Psoas muscle (tissue), 8 donors: ENCODE measurements at places on chromosomes 5 and 9.

DNA sequence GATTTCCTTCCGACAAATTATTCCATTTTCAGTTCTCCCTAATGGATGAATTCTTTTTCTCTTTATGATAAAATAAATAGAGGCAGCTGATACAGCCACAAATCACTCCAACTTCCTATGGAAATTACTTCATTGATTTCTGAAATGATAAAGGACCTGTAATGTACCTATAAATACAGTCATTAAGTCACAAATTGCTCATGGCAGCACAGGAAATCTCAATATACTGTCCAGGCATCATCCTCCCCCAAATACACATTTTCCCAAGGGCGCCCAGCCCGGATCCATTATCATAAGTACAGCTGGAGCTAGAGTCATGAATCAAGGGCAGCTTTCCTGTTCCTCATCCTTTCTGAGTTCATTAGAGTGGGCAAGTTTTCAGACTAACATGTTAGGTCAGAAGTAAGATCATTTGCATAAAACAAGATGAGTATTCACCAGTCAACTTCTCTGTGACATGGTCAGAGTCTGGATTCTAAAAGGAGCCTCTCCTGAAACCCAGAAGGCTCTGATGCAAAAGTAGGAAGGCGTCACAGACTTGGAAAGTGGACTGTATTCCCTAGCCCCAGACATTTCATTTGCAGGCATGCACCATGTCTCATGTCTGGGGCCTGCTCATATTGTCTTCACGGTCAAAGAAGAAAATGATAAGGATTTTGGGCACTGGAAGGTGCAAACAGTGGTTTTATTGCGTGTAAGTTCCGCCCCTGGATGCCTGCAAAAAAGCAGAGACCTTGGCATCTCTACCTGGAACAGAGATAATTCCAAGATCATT lies 383.2 kb downstream of the PLK2 start:
- DNase-seq = no peak

DNA sequence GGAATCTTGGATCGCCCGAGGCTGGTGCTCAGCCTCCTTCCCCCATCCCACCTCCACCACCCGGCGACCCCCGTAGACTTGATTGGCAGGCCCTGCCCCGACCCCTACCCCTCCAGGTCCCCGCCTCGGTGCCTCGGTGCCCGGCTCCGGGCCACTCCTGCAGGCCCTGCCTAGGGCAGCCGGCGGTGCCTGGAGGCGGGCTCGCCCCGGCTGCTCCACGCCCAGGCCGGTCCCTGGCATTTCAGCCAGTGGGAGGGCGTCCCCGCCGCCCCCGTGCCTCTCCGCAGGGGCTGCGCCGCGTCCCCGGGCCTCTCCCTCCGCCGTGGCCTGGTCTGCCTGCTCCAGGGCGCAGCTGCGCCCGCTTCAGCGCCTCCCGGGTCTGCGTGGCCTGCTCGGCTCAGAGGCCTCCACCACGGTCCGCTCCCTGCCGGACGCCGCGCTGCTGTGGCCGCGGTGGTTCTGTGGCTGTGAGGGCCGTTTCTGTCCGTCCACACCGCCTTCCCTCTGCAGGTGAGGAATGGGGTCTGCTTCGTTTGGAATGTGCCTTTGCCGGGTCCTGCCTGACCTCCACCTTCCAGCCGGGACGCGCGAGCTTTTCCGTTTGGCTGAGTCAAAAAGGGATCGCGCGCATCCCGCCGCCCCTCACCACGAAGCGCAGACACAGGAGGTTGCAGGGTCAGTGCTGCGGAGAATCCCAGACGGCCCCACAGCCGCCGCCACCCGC lies 48.3 kb upstream of the IRX4 start:
- peak; percentile 64 for DNase-seq

DNA sequence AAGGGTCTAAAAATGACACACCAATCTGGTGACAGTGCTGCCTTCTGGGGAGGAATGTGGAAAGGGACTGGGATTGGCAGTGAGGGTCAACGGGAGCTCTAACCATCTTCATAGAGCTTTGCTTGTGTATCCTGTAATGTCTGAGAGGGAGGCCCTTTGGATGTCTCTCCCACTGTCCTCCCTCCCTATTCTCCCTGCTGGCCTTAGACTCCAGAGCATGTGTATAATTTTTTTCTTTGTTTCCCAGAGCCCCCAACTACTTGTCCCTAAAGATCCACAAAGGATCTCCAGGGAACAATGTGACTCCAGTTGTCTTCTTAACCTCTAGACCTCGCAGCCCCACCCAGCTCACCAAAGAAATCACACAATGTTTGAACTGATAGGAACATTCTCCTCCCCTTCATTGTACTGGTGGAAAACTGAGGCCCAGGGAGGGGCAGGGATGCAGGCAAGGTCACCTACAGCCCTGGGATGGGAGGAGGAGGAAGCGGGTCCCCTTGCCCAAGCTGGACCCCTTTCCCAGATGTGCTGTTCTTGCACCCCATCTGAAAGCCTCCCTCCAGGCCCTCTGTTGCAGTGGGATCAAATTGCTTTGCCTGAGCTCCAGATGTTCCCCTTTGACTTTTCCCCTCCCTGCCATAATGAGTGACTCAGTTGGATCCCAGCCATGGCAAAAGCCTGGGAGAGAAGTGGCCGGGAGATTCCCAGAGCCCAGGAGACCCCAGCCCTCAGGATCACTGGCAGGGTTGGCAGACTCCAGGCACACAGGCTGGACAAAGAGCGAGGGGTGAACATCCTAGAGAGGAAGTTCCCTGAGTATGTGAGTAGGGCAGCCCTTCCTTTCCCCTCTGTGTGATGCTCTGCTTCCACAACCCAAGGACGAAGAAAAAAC lies 21.8 kb downstream of the SPARC start:
- DNase-seq = peak; percentile 59

- DNase-seq = no peak
These were observed 6.5 kb downstream of the LIX1 start for GRCh38 chr5:97135868-97136267.

DNA sequence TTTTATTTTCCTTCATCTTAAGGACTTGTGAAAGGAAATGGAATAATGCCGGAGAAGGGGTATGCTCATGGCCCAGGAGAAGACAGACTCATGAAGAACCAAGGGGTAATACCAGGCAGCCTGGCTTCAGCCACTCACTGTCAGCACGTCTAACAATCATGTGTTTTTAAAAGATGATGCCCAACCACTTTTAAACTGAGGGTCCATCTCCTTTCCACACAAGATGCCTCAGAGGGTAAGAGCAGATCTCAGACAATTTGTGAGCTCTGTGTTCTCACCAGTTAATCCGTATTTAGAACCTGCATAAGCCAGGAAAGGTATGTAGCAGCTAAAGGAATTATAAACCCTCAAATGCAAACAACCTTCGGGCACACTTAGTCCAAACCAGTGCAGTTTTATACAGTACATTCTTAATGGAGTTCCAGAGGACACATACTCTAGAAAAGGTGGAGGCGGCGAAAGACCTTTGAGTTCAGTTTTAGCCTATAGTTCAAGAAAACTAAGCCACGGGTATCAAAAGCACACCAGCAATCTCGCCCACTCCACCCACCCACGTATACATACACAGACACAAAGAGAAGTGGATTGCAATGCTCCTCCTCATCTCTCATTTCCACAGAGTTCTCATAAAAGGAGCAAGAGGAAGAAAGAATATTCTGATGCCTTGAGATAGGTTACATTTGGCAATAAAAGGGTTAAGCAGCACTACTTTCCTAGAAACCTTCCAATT lies 2.6 kb downstream of the DIAPH1 start:
- no peak for DNase-seq

GRCh38 chr5:44387406-44387805 lies 1.8 kb downstream of the FGF10 start:
- no peak for DNase-seq

GRCh38 chr9:72150661-72151060 lies 1.4 kb downstream of the GDA start:
- DNase-seq = no peak

GRCh38 chr5:54113060-54113459 lies 197.3 kb downstream of the ARL15 start:
- DNase-seq = no peak

DNA sequence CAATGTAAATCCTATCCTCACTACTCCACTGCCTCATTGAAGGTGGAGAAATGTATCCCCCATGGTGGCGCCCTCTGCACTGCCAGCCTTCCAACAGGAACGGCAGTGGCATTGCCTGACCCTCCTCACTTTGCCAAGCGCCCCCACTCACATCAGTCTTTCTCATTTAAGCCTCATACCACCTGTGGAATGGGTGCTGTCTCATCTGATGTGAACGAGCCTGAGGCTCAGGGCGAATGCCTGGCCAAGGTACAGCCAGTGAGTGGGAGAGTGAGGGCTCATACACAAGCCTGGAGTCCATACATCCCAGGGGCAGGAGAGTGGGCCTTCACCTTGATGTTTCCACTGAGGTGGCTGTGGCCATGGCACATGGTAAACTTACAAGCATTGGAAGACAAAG lies 10.3 kb downstream of the F2RL2 start:
- DNase-seq = no peak

GRCh38 chr5:98031496-98031895 lies 742.0 kb upstream of the RGMB start:
- no peak for DNase-seq

- no peak for DNase-seq
These were observed 94.2 kb downstream of the DPYSL3 start for GRCh38 chr5:147415651-147416050.

DNA sequence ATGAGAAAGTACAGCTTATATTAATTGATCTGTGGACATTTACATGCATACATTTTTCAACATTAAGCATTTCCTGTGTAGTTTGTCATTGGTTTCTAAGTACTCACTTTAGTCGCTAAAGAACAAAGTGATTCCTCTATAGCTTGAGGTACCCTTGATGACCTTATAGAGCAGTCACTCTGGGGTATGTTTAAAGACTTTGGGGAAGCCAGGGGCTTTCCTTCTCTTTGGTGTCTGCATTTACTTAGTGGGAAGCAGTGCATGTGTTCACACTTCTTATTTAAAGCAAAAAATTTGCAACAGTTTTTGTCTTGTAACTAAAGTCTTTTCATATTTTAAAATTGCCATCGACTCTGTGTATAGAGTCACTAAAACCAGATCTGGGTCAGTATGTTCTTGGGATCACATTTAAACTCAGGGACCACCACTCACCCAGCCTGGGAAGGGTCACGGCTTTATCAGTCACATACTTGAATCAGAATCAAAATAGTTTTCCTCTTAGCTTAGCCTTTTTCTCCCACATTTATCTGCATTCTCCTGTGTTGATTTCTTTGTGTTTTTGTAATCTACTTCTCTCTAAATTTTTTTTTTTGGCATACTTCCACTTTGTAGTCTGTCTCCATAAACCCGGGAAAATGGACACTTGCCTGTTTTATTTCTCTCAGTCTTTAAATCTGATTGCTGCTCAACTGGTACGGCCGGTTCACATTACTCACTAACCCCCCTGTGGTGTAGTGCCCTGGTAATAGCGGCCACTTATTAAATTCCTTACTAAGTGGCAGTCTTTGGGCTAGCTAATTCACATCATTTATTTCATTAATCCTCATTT lies 143.9 kb upstream of the FBN2 start:
- no peak for DNase-seq

DNA sequence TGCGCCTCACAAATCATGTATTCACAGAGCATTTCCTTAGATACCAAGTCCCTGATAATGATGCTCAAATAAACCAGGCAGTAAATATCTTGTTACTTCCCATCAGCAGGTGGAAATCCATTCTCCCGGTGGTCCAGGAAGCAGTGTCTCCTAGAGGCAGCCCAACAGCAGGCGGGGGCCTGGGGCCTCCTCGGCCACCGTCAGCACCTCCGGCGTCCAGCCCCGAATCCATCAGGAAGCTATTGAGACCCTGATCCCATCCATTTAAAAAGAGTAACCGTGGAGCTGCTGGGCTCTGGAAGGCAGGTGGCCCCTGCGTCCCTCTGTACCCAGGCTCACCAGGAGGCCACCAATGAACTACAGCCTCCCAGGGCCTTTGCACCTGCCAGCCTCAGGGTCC lies 54.0 kb downstream of the VAV2 start:
- DNase-seq = no peak

GRCh38 chr5:79961716-79962574 lies 29.1 kb downstream of the MTX3 start:
- DNase-seq = no peak

- DNase-seq = no peak
These were observed 741 bp upstream of the NKX2-5 start for GRCh38 chr5:173235499-173236394.

- no peak for DNase-seq
These were observed 73.1 kb upstream of the SAP30L start for GRCh38 chr5:154372661-154373060.

DNA sequence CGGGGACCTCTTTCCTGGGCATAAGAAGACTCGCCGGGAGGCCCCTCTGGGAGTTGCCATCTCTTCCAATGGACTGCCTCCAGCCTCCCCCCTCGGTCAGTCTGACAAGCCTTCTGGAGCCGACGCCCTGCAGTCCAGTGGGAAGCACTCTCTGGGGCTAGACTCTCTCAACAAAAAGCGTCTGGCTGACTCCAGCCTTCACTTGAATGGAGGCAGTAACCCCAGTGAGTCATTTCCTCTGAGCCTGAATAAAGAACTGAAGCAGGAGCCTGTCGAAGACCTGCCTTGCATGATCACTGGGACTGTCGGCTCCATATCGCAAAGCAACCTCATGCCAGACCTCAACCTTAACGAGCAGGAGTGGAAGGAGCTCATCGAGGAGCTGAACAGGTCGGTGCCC lies 28.4 kb upstream of the LTC4S start:
- DNase-seq = peak; percentile 50

DNA sequence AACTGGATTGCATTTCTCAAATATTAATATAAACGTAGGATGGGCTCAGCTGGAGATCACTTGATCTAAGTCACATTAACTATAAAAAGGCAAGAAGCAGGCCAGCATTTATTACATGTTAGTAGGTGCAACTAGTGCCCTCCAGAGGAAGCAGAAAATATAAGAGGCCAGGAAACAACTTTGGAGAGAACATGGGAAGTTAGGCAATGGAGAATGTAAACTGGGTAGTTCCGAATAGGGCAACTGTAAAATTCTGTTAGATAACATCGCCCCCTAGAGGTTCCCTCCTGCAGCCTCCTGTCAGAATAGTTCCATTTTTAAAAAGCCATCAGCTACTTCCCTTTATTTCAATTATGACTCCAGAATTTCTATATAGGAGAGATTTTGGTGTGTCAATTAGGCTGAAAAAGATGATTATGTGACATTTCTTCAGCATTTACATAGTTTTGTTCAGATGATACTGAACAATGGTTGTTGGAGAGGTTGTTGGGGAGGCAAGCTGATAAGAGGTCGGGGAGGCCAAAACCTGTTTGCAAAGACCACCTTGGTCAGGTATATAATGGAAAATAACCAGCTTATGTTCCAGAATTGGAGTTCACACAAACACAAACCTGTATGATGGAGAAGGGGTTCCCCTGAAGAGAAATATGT lies 22.4 kb downstream of the CCL28 start:
- DNase-seq = no peak

DNA sequence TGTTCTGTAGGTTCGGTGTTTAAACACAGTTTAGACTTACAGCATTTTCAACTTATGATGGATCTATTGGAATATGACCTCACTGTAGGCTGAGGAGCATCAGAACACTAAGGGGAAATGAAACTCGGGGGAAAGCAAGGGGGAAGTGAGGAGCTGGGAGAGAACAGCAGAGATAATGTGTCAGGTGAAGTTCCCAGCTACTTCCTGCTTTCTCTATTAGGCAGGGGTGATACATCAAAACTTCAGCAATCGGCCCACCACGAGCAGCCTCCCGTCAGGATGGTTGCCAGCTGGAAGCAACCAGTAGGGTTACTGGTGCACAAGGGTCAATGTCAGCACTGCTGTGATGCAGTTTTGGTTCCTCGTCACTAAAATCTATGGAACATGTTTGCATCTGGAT lies 34.3 kb downstream of the FAT2 start:
- no peak for DNase-seq

- no peak for DNase-seq
These were observed 237.3 kb downstream of the TMEM167A start for GRCh38 chr5:82839881-82840280.

- DNase-seq = peak; percentile 18
These were observed 39.3 kb upstream of the CDC42SE2 start for GRCh38 chr5:131224387-131225201.
